CD4-positive, alpha-beta T cell treated with Interleukin-17A for 4 hours (primary cell): ENCODE measurements at places on chromosomes 1 and 21.

GRCh38 chr1:41689558-41689981 lies 205.1 kb upstream of the EDN2 start:
- DNase-seq: no peak

GRCh38 chr1:9687874-9688582 lies 36.5 kb downstream of the PIK3CD start:
- DNase-seq: peak; percentile 34

DNA sequence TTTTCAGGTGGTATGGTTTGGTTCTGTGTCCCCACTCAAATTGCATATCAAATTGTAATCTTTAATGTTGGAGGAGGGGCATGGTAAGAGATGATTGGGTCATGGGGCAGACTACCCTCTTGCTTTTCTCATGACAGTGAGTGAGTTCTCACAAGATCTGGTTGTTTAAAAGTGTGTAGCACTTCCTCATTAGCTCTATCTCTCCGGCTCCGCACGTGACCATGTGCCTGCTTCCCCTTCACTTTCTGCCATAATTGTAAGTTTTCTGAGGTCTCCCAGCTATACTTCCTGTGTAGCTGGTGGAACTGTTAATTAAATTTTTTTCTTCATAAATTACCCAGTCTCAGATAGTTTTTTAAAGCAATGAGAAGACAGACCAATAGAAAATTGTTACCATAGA lies 843.2 kb downstream of the AMY1C start:
- no peak for DNase-seq

DNA sequence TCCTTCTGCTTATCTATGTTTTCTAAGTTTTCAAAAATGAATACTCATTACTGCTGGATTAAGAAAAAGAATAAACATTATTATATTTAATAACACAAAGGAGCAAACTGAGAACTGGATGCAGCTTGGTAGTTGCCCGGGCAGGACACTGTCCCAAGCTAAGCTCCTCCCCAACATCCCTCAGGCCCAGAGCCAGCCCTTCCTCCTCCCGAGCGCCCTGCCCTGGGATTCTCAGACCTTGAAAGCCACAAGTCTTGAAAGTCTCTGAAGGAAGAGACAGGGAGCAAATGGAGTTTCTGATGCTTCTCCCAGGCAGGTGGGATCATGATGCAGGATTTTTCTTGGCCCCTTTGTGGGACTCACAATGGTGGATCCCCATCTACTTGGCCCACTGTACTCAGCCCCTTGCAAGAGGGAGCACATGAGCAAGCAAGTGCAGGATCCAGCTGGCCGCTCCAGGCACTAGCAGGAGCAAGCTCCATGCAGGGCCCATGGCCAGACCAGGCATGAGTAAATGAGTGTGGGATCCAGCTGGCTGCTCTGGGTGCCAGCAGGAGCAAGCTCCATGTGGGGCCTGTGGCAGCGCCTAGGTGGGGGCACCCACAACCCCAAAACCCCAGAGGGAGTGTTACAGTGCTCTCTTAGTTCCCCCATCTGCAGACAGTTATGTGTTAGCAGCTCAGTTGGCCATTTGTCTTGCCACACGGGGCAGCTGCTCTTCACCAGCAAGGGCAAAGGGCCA lies 32.1 kb upstream of the RAB4A start:
- no peak for DNase-seq

GRCh38 chr1:220872296-220872695 lies 6.9 kb upstream of the HLX start:
- DNase-seq: no peak

- DNase-seq: no peak
Observed at GRCh38 chr1:183604038-183604808, 14.0 kb upstream of the NCF2 start.

DNA sequence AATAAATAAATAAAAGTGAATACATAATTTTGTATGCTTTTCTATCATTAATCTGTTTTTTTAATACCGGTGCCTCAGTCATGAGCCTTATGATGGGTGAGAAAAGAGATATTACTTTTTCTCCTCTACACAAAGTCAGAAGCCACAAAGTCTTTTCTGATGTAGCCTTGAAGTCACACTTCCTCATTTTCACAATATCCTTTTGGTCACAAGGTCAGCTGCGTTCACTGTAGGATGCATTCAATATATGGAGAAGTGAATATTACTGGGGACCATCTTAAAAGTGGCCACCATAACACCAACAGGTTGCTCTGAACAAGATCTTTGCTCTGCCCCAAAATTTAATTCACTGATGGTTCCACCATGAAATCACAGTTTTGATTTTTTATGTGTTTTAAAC lies 83.3 kb upstream of the TNR start:
- DNase-seq: no peak

GRCh38 chr1:206909161-206909882 lies 12.1 kb downstream of the IL24 start:
- peak; percentile 77 for DNase-seq

GRCh38 chr1:119605686-119606085 lies 42.4 kb downstream of the ZNF697 start:
- DNase-seq: no peak

DNA sequence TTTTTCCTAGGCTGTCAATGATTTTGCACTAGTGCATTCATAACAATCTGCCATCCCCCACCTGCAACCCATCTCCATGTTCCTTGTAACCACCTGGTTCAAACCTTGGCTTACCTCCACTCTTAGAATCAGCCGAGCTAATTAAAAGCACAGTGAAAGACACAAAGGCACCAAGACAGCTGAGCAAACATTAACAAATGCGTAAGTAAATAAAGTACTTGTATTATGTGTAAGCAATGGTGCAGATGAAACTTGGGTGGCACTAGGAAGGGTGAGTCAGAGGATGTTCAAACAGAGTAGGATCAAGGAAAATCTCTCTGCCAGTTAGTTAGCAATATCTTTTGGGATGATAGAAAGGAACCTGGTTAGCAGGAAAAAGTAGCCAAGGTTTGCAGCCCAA lies 5.1 kb upstream of the FOXJ3 start:
- no peak for DNase-seq

GRCh38 chr1:1020415-1021009 lies 592 bp downstream of the AGRN start:
- peak; percentile 33 for DNase-seq

DNA sequence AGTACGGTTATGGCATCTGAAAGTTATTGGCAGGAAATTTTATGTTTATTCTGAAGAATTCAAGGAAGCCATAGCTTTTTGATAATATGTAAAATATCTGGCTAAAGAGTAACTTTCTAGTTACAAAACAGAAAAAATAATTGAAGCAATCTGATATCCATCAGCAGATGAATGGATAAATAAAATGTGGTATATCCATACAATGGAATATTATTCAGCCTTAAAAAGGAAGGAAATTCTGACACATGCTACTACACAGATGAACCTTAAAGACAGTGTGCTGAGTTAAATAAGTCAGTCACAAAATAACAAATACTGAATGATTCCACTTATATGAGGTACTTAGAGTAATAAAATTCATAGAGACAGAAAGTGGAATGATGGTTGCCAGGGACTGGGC lies 25.0 kb upstream of the HIVEP3 start:
- DNase-seq: no peak

DNA sequence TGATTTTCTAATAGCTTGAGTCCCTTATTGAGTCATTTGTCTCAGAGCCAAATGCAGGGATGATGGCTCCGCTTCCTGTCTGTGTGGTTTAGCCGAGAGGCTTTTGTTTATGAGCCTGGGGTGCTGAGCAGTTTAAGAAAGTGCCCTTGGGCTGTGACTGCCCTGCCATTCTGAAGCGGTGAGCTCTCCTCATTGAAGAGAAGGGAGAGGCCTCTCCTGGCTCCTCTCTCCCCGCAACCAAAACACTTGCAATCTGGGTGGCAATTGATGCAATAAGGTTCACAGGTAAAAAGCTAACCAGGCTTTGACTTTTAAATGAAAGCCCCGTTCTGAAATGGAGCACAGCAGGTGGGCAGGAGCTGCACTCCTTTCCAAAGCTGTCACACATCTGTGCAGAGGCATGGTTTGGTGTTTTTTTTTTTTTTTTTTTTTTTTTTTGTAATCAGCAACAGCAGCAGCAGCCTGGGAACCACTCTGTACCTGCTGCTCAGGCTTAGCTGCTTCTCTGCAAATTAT lies 403.7 kb downstream of the SIPA1L2 start:
- DNase-seq: peak; percentile 37

DNA sequence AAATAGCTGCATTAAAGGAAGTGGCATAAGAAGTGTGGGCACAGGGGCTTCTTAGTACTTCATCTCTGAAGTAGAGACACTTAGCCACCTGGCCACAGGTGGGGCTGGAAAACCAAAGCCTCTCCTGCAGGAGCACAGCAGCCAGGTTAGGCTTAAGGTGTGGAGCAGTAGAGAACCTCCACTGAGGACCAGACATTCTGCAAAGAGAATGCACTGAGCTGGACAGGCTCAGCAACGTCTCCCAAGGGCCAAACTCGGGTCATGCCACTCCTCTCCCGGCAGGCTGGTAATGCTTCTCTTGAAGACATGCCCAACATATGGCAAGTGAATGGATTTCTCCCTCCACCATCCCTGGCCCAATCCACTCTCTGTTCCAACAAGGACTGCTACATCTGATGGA lies 33.0 kb upstream of the LRRC38 start:
- DNase-seq: no peak

DNA sequence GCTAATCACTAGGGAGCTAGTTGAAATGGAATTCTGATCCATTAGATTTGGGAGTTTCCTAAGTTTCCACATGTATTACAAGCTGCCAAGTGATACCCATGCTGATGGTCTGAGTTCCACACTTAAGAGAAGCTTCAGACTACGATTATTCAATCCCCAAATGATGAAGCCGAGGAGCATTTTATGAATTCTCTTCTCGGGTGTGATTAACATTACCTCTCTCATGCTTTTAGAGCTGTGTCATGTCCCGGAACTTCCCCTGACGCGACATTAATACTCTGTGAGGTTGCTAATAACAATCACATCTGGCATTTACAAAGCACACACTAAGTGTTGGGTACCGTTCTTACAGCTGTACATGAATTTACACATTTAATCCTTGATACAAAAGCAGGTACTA lies 63.0 kb downstream of the KCNJ15 start:
- no peak for DNase-seq

DNA sequence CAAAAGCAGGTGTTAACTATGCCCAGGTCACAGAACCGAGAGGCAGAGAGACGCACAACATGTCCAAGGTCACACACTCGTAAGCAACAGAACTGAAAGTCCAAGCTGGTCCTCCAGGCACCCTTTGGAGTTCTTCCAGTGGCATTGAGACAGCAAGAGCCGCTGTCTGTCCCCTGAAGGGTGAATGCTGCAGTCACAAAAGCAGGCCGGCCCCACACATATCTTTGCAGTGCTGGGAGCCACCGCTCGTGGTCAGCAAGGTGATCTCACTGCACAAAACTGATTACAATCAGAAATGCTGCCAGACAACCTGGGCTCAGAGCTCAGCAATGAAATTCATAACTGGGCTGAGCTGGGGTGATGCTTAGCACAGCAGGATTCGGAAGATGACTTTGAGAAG lies 47.4 kb upstream of the RAB4A start:
- no peak for DNase-seq

DNA sequence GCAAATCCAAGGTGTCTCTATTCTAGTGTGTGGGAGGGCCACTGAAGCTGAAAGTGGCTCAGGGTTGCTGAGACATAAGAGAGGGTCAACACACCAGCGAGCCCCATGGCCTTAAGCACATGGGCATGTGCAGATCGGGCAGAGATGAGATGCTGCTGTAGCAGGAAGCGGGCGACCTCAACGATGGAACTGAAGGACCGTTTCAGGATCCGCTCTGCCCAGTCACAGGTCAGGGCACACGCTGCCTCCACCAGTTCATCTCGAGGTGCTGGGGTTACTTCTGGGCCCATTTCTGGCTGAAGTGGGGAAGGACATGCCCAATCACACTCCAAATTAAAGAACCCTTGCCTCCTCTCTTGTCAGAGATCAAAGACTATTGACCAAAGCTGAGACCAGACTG lies 3.5 kb downstream of the RFX5 start:
- DNase-seq: no peak

DNA sequence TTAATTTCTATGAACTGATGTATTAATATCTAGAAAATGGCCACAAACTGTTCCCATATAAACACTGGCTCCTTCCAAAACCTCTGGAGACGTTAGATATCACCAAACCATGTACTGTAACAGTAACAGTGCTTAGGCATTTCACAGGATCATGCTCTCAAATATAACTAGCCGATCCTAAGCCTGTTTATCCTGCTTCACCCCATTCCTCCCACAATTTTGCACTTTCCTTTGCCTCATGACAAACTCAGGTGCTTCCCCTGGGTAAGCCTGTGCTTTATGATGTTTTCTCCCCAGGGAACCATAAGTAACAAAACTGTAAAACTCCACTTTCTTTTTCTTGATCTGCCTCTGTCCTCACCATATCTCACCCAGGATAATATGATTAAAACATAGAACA lies 452.3 kb downstream of the PLA2G4A start:
- DNase-seq: no peak

GRCh38 chr1:63316984-63317816 lies 5.2 kb upstream of the FOXD3 start:
- peak; percentile 57 for DNase-seq

- no peak for DNase-seq
Observed at GRCh38 chr1:27306071-27306470, 15.9 kb upstream of the TMEM222 start.

DNA sequence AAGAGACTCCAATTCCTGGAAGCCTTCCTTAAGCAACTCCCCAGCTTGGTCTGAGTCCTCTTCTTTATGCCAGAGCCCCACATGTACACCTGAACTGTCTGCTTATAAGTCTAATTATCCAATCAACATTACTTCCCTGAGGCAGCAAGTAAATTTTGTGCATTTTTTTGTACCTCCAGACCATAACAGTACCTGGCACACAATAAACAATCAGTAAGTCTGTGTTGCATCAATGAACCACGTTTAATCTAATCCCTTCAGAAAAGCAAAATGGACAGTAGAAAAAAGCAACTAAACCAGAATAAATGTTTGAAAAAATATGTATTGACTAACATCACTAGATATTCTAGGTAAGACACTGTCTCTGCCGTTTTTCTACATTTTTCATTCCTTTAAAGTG lies 20.5 kb downstream of the MRPL39 start:
- no peak for DNase-seq

- DNase-seq: no peak
Observed at GRCh38 chr1:3503525-3503886, 49.0 kb downstream of the ARHGEF16 start.

GRCh38 chr21:35399706-35400105 lies 350.6 kb upstream of the RUNX1 start:
- DNase-seq: no peak

DNA sequence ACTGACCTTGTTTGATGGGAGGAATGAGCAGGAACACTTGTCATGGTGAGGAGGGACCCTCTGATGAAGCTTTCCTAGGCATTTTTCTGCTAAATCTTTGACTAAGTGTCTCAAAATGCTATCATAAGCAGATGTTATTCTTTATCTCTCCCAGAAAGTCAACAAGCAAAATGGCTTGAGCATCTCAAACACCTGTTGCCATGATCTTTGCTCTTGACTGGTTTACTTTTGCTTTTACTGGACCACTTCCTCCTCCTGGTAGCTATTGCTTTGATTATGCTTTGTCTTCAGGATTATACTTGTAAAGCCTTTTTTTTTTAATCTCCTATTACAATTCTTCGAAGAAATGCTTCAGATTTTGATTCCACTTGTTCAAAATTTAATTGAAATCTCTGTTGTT lies 157.4 kb downstream of the GPR52 start:
- no peak for DNase-seq

- DNase-seq: no peak
Observed at GRCh38 chr21:41614511-41614910, 106.6 kb upstream of the TMPRSS2 start.
